ENCODE measurements at places on chromosomes 7 and 10. TPM values are rescaled to one million over a fixed set of nuclear protein-coding genes. Genes with fewer than 3 reads are reported as not detected.
A peak's percentile ranks its signal among the peaks of the same experiment; 100 is the strongest.

DNA sequence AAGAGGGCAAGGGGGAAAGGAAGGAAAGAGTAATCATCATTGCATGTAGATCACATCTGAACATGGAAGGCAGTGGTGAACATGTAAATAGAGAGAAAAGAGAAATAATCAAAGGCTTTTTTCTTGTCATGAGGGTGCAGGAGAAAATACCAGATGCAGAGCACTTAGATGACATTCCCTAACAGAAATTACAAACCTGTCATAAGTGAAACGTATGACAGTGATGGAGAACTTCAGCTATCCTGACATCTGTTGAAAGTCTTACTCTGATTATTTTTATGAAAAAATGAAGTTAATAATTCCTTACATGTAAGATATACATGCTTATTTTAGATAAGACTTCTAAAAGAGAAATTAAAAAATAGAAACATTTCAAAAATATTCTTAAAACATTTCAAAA is 54.7 kb downstream of the BRAF start:
- DNase-seq: no peak

Gene TDRD1
- 0.47 TPM for total RNA-seq

Gene SEMA4G
- 0.59 TPM for total RNA-seq

GRCh38 chr7:142321391-142321790 is 63.5 kb upstream of the PRSS58 start:
- no peak for DNase-seq

Gene MPP7
- 25.4 TPM for total RNA-seq

GRCh38 chr10:17831341-17831740 is 22.2 kb downstream of the MRC1 start:
- DNase-seq: no peak

GRCh38 chr7:151524331-151524730 is 4.6 kb upstream of the RHEB start:
- no peak for DNase-seq

Gene ADRA2A
- total RNA-seq: not detected

DNA sequence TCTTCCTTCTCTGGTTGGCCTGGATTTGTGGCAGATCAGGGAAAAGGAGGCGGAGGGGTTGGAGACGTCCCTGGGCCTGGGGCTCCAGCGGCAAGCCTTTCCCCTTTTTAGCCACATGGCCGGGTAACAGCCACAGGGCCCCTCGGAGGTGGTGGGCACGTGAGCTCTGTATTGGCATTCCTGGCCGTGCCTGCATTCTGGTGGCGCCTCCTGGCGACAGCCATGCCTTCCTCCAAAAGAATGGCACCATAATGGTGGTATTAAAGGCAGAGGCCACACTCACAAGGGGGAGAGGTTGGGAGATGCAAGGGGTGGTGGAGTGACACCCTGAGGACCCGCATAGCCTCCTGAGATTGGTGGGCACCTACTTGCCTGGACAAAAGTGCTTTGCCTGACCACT is 3.0 kb upstream of the AQP1 start:
- no peak for DNase-seq

Gene TEX36
- not detected for total RNA-seq

- DNase-seq: no peak
Measured at GRCh38 chr7:66307591-66308215, 102.6 kb downstream of the TPST1 start.

DNA sequence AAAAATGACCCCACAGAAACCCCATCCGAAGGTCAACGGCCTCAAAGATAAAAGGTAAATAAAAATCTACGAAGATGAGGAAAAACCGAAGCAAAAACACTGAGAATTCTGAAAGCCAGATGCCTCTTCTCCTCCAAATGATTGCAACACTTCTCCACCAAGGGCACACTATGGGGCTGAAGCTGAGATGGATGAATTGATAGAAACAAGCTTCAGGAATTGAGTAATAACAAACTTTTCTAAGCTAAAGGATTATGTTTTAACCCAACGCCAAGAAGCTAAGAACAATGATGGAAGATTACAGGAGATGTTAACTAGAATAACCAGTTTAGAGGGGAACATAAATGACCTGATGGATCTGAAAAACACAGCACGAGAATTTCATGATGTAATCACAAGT is 127.8 kb downstream of the MACC1 start:
- DNase-seq: no peak

GRCh38 chr7:50739744-50740435 is 42.8 kb downstream of the GRB10 start:
- peak; percentile 84 for DNase-seq

GRCh38 chr10:114402871-114403540 is 1.3 kb downstream of the AFAP1L2 start:
- DNase-seq: no peak

DNA sequence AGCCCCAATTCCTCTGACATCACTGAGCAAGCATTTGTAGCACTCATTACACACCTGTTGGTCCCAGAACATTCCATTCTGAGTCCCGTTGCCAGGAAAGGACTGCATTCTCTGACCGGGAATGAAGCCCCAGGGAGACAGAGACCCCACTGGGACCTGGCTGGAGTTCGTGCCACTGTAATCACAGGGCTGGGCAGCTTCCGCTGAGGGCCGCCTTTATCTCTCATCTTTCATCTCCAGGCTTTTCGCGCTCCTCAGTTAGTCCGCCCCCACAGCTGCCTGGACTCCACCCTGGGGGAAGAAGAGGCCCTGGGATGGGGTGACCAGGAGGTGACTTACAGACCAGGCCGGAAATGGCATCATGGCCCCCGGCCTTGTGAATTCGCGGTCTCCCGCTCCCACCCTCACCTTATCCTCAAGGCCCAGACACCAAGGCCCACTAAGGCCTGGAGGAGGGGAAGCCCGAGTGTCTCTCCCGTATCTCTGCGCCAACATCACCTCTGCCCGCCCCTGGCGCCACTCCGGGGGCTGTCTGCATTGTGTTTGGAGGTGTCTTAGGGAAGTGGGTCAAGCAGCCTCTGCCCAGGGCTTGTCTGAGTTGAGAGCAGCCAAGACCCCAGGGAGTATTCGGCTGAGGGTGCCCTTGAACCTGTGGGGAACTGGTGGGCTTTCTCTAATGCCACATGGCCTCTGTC is 75.4 kb downstream of the PROSER2 start:
- DNase-seq: no peak

DNA sequence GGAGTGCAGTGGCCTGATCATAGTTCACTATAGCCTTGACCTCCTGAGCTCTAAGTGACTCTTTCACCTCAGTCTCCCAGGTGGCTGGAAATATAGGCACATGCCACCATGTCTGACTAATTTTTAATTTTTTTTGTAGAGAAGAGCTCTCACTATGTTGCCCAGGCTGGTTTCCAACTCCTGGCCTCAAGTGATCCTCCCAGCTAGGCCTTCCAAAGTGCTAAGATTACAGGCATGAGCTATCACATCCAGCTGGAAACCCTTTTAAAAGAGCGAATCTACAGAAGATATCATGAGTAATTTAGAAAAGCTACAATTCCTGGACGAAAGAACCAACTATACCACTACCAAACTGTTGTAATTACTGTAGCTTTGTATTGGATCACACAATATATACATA is 394.4 kb upstream of the AUTS2 start:
- DNase-seq: no peak

- no peak for DNase-seq
Measured at GRCh38 chr10:66337211-66337610, 588.6 kb upstream of the LRRTM3 start.

GRCh38 chr7:102248456-102249395 is 37.9 kb upstream of the SH2B2 start:
- DNase-seq: no peak

- DNase-seq: no peak
Measured at GRCh38 chr10:42979721-42980467, 97.0 kb upstream of the RET start.

DNA sequence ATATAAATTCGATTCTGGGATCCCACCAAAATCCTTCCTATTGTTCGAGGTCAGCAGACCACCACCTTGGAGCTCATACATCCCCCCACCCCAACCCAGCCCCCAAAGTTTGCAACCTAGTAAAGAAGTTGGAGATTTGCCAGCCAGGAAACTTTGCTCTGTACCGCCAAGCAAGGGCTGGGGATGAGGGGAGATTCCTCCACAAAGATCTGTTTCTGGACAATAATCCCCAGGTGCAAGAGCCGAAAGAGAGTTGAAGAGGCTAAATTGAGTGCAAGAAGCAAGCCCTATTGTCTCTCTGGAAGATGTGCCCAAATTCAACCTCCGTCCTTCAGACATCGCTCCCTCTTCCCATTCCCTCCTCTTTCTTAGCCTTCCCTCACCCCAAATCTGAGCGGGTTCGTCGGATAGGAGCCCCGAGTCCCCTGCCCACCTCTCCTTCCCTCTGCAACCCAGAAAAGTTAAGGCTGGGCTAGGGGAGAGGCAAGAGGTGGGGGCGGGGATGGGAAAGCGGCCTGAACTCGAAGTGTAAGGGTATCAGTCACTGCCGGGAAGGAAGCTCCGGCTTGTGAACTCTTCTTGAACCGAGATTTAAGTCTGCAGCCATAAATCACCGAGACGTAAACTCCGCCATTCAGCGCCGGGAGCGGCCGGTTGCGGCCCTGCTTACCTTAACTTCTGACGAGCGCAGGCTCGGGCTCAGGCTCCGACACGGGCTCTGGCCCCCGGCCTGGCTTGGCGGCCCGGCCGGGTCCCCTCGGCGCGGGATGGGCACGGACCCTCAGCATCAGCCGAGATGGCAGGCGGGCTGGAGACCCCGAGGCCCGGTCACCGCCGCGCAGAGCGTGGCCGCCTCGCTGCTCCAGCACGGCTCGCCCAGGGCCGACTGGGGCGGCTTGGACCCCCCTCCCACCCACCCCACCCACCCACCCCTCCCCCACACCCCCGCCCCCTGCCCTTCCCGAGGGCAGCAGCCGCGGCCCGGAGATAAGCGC is 10.8 kb upstream of the HOXA2 start:
- no peak for DNase-seq

DNA sequence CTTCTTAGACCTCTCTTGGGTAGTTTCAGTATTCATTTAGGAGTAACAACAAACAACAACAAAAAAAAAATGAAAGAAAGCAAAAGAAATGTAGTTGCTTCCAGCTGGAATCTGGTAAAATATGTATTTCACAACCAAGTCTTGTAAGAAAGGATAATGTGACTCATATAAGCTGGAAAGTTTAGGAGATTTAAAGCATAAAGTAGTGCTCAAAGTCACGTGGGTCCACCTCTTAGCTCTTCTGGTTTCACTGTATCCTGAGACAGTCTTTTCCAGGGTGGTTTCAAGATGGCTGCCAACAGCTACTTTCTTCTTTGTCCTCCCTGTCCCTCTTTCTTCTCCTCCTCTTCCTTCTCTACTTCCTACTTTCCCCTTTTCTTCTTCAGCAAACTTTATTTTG is 69.5 kb upstream of the CDK13 start:
- DNase-seq: no peak

- peak; percentile 12 for DNase-seq
Measured at GRCh38 chr10:84237199-84238051, 3.9 kb downstream of the LRIT1 start.

- DNase-seq: no peak
Measured at GRCh38 chr7:69946901-69947300, 348.6 kb downstream of the AUTS2 start.

DNA sequence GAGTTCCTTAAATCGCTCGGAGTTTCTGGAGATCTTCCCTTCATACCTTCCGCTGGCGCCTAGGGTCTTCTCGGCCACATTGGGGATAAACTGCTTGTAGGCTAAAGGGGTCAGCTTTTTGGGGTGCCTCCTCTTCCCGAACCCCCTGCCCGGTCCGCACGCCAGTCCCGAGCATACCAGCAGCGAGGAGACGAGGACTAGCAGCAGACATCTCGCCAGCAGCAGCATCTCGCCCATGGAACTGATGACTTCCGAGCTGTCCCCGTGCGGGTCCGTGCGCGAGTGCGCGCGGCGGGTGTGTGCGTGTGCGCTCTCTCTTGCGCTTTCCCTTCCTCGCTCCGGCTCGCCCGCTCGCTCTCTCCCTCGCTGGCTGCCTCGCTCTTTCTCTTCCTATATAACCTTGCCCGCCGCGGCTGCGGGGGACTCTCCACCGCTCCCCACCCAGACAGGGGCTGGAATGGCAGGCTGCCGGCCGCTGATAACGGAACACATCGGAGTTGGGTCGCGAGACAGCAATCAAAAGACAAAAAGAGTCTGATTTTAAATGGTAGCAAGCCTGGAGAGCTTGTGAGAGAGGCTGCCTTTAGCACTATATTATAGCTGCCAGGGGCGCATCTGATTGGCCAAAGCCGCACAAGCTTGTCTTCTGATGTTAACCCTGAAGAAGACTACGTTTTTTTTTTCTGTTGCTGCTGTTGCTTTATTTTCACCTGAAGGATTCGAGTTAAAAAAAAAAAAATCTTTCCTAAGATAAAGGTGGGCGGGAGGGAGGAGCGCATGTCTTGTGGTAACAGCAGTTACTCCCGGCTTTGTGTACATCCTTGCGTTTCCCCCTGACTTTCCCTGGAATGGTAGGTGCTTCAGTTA is at the start of gene SHH:
SHH (minus strand) TSS at position 569 of the 867 bp plus-strand sequence; CDS start at position 228, 341 bp downstream.
- DNase-seq: no peak

GRCh38 chr10:46545861-46546590 is 10.4 kb downstream of the GPRIN2 start:
- DNase-seq: peak; percentile 2

DNA sequence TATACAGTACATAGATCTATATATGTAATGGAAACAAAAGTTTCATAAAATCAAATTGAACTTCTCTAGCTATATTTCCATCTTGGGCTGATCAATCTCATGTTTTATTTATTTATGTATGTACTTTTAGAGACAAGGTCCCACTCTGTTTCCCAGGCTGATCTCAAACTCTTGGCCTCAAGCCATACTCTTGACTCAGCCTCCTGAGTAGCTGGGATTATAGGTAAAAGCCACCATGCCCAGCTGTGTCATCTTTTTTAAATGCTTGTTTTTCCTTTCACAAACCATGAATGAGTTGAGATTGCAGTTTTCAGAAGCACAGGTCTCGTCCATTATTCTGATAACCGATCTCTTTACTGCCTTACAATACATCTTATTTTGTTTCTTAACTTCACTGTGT is 400.9 kb downstream of the KCNMA1 start:
- no peak for DNase-seq

GRCh38 chr10:125159486-125159931 is 854 bp downstream of the CTBP2 start:
- DNase-seq: no peak

DNA sequence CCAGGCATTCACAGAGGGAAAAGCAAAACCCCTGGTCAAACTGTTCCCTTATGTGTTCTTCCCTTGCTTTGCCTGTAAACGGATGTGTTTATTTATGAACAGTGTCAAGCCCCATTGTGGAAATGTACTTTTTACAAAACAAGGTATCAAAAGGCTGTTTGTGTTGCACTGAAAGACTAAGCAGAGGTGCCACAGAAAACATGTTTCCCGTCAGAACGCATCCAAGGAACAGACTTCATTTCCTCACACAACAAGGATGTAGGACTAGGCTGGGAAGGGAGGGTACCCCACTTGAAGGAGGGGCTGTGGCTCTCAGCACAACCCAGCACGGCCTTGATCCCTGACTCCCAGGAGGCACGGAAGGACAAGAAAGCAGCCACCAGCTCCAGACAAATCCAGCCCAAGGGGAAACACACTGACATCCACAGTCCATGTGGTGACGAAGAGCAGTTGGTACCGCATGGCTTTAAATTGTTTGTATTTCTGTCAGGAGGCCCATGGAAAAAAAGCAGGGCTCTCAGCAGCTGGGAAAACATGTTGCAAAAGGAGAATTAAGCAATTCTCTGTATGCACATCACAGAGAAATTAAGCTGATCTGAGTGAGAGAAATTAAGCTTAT is 85.6 kb downstream of the RNF216 start:
- DNase-seq: no peak

- DNase-seq: no peak
Measured at GRCh38 chr7:54345746-54346145, 196.4 kb upstream of the VSTM2A start.

GRCh38 chr10:131214521-131215244 is 96.8 kb downstream of the TCERG1L start:
- no peak for DNase-seq
